Stomach (tissue), 19 donors: ENCODE measurements at places on chromosomes 6 and 20.

DNA sequence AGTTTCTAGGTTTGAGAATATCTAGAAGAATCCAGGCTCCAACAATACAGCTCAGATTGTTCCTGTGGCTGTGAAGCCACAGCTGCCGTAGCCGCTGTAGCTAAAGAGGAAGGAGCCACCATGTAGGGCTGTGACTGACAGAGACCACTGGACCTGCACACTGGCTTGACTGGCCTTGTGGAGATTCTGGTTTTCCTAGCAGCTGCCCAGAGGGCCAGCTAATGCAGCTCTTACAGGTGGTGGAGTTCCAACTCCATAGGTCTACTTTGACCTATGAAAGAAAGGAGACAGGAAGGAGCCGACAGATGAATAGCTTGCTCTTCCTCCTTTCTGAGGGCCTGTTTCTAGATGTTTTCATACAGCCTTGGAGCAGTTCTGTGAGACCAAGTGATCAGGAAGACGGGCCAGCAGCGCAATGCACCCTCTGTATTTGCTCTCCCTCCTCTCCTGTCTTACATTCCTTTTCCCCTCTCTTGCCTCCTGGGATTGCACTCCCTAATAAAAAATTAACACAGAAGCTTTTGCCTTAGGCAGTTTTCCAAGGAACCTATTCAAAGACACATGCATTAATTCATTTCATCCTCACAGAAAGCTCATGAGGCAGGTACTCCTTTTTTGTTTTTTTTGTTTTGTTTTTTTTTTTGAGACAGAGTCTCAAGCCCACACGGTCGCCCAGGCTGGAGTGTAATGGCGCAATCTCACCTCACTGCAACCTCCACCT is 51.8 kb upstream of the MYB start:
- no peak for DNase-seq

DNA sequence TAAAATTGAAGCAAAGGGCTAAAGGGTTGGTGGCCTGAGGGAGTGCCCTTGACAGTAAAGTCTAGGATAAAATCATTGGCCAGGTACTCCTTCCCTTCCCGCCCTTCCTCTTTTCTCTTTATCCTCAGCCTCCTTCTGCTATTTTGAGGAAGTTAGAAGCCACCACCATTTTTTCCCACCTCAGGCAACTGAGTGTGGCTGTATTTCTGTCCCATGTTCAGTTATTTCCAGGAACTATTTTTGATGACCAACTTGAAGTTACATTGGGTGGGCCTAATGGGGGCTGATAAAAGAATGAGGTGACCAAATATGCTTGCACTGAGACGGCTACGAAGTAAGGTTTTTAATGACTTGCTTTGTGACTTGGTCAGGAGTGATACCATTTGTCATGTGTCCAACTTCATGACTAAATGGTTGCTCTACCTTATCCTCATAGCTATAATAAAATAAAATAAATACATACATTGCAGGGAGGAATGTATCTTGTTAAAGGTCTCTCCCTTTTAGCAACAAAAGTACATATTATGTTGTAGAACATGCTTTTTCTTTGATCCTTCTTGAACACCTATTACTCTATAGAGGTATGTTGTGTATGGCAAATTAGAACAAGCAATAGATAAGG is 12.0 kb downstream of the PTPN1 start:
- no peak for DNase-seq

- no peak for DNase-seq
Observed at GRCh38 chr6:124310139-124310538, 506.5 kb downstream of the NKAIN2 start.

GRCh38 chr6:36829919-36830544 is 9.2 kb downstream of the CPNE5 start:
- peak; percentile 85 for DNase-seq

DNA sequence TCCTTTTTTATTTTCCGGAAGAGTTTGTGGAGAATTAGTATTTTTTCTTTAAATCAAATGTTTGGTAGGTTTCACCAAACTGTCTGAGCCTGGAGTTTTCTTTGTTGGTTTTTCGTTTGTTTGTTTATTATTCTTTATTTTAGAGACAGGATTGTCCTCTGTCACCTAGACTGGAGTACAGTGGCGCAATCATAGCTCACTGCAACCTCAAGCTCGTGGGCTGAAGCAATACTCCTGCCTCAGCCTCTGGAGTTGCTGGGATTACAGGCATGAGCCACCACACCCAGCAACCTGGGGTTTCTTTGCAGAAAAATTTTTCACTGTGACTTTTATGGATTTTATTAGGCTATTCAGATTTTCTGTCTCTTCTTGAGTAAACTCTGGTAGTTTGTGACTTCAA is 120.2 kb upstream of the LOC128125822 start:
- peak; percentile 33 for DNase-seq

DNA sequence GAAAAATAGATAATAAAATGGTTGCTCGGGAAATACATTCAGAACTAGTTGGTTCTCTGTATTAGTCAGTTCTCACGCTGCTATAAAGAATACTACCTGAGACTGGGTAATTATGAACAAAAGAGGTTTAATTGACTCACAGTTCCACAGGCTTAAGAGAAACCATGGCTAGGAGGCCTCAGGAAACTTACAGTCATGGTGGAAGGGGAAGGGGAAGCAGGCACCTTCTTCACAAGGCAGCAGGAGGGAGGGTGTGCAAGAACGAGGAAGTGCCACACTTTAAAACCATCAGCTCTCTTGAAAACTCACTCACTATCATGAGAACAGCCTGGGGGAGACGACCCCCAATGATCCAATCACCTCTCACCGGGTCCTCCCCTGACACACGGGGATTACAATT is 24.2 kb upstream of the SNX9 start:
- no peak for DNase-seq

- peak; percentile 99 for DNase-seq
Observed at GRCh38 chr6:13614926-13615791, at the start of gene NOL7. Gene NOL7, plus strand, starts transcription at chr6:13615335. Its CDS starts 24 bp downstream, at chr6:13615359.

GRCh38 chr6:169536446-169537170 is 165.2 kb downstream of the WDR27 start:
- no peak for DNase-seq

GRCh38 chr6:102458990-102459389 is 1065.5 kb downstream of the GRIK2 start:
- no peak for DNase-seq

DNA sequence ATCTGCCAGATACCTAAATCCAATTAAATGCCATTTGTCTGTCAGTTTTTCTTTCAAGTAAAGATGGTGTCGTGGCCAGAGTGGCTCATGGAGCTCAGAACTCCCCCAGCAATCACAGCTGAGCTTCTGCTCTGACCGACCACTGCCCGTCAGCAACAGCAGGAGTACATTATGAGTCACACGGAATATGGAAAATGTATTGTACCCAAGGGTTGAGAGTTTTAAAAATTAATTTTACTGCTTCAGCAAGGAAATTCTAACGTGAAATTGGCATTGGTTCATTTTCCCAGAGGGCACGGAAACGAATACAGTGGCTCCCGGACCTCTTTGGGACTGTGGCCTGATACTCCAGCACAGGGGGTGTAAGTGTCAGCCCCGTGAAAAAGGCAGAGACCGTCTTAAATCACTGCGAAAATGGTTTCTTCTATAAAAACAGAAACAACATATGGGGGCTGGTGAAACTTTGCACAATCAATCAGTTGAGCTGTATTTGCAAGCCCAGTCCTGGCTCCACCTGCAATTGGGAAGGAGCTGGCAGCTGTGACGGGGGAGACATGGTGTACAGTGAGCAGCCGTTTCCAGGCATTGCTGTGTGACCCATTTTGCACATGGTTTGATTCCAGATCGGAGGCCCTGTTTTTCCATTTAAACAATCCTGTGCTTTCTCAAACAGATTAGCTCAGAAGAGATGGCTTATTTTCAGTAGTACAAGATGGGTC is 12.8 kb downstream of the NPEPL1 start:
- DNase-seq, result no peak

- peak; percentile 68 for DNase-seq
Observed at GRCh38 chr6:41756354-41756753, 9.2 kb upstream of the PGC start.

GRCh38 chr6:7238900-7239589 is 74.0 kb downstream of the SSR1 start:
- peak; percentile 95 for DNase-seq

DNA sequence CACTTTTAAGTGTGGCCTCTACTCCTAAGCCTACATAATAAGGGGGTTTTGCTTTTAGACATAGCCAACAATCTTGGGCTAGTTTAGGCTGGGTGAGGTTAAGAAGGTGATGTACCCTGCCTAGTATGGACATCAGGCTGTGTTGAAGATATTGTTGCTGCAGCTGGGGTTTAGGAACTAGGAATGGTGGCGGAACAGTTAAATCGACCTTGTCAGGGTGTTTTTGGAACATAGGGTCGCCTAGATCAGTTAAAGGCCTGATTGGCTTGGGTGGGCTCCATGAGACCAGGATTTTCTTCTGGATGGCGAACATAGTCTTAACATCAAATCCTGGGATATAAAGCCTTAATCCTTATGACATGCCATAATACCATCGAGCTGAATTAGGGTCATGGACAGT is 156.1 kb downstream of the TRIM27 start:
- no peak for DNase-seq

DNA sequence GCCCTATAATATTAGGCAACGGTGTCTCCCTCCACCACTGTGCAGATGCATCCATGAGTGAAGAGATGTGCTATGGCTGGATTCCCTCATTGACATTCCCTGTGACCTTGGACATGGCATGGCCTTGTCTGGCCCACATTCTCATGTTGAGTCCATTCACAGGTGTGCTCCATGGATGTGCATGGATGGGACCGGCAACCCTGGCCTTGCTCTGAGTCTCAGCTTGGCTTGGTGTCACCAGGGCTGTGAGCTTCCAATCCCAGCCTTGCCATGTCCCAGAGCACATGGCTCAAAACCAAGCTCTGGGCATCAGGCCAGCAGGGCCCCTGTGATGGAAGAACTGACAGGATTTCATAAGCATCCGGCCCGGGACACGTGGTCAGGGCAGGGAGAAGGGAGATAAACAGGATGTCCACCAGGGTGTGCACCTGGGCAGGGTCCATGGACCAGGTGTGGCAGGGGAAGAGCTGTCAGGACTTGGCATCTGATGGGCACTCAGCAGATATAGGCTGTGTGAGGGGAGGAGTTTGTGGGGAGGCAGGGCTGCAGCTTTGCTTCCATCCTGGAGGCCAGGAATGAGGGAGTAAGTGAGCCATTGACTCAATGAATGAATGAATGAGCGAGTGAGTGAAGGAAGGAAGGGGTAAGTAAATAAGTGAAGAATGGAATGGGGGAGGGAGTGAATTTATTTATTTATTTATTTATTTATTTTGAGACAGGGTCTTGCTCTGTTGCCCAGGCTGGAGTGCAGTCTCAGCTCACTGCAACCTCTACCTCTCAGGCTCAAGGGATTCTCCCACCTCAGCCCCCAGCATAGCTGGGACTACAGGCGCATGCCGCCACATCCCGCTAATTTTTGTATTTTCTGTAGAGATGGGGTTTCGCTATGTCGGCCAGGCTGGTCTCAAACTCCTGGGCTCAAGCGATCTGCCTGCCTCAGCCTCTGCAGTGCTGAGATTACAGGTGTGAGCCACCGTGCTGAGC is 15.7 kb downstream of the NRSN2 start:
- peak; percentile 88 for DNase-seq
